ENCODE measurements at places on chromosomes 13 and 19.

GRCh38 chr13:90070837-90071525 lies 1276.5 kb upstream of the MIR17HG start:
- no peak for DNase-seq

DNA sequence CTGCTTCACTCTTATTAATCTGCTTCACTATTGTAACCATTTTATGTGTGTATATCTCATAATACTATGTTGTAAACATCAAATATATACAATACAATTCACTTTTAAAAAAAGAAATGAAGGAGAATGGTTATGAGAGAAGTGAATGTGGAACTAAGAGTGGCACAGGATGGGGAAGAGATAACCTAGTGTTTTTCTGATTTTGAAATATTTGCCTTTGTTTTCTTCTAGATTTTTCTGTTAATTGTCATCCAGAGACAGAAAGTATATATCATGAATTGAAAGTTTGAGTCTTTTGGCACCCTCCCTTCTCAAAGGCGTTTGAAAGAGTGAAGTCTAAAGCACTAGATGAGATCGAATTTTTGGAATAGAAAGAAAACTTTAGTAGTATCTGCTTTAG lies 2.8 kb downstream of the DNAJC3 start:
- no peak for DNase-seq

DNA sequence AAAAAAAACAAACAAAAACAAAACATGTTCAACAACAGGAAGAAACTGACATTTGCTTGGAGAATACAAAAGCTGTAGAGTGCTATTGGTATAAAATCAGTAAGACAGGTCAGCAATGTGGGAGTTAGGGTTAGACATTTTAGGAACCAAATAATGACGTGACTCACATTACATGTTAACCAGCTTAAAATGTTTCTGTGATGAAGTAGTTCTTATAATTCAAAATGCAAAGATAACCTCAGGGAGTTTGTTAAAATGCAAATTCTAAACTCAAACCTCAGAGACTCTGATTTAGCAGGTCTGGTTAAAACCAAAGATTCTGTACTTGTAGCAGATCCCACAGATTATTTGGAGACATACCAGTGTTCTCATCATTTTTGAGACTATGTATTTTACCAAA lies 549.4 kb upstream of the SLITRK1 start:
- DNase-seq: no peak

- no peak for DNase-seq
Observed at GRCh38 chr19:38949580-38950367, 19.0 kb downstream of the MRPS12 start.

- no peak for DNase-seq
Observed at GRCh38 chr19:8393871-8394250, 3.7 kb downstream of the RAB11B start.

- peak; percentile 41 for DNase-seq
Observed at GRCh38 chr13:29849731-29850212, 645 bp downstream of the UBL3 start.

DNA sequence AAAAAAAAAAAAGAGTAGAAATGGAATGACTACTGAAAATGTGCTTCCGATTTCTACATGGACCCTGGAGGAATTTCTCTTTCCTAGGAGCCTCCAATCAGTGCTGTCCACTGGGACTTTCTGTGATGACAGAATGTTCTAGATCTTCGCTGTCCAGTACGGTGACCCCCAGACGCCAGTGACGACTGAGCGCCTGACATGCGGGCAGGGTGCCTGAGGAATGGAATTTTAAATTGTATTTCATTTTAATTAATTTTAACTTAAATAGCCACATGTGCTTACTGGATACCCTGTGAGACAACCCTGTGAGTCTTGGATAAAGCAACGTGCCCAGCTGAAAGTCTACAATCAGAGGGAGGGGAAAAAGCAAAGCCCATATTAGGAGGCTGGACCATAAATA lies 4.1 kb upstream of the TLE6 start:
- DNase-seq: no peak

GRCh38 chr13:50387051-50387581 lies 371.9 kb downstream of the KCNRG start:
- no peak for DNase-seq

DNA sequence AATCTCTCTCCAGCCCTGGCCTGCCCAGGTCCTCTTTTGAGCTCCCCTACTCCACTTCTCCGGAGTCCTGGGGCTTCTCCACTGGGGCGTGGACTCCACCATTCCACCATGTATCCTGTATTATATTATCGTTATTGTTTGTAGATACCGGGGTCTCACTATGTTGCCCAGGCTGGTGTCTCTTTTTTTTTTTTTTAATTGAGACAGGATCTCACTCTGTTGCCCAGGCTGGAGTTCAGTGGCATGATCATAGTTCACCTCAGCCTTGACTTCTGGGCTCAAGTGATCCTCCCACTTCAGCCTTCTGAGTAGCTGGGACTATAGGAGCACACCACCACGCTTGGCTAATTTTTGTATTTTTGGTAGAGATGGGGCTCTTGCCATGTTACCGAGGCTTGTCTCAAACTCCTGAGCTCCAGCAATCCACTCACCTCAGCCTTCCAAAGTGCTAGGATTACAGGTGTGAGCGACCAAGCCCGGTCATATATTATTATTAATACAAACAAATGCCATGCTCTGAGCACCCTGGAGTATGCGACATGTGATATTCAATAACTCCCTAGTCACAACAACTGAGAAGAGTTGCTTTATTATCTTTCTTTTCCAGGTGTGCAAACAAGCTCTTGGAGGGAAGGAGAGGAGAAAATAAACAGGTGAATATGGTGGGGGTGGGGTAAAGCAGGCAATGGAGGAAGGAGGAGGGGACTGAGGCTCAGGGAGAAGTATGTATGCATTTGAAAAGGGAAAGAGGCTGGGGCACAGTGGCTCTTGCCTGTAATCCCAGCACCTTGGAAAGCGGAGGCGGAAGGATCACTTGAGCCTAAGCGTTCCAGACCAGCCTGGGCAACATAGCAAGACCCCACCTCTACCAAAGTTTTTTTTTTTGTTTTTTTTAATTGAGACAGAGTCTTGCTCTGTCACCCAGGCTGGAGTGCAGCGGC lies 2.8 kb upstream of the CERS4 start:
- DNase-seq: no peak

- no peak for DNase-seq
Observed at GRCh38 chr13:44620057-44620456, 43.9 kb upstream of the TSC22D1 start.

DNA sequence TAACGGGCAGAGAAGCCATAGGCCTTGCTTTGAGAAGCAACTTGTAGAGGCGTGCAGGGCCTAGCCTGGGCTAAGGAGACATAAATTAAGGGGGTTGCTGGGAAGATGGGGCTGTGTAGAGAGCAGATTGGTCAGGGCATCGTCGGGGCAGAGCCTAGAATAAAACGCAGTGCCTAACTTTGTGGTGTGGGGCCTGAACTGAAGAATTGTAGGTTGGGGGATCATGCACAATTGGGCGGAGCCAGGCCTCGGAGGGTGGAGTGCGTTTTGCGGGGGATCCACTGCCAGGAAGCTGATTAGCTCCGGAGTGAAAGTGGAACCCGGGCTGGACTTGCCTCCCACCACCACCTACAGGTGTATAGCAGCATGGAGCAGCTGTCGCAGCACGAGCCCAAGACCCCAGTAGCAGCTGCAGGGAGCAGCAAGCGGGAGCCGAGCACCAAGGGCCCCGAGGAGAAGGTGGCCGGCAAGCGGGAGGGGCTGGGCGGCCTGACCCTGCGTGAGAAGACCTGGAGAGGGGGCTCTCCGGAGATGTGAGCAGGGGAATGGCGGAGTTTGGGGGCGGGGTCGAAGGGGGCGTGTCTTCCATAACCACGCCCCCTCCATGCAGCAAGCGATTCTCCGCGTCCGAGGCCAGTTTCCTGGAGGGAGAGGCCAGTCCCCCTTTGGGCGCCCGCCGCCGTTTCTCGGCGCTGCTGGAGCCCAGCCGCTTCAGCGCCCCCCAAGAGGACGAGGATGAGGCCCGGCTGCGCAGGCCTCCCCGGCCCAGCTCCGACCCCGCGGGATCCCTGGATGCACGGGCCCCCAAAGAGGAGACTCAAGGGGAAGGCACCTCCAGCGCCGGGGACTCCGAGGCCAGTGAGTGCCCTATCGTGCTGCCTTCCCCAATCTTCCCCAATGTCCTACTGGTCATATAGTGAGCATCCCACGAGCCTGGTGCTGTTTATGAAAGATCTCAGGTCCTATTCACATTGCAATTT lies 13.8 kb downstream of the DNASE2 start:
- DNase-seq: no peak

Data from NK-92 treated with Interleukin-12 subunit alpha and Interleukin-12 subunit beta, amount 100 ng/mL, for 24 hours (cell line).